Right forelimb (tissue), 1 donor: ENCODE measurements at places on chromosomes 11 and 22.

DNA sequence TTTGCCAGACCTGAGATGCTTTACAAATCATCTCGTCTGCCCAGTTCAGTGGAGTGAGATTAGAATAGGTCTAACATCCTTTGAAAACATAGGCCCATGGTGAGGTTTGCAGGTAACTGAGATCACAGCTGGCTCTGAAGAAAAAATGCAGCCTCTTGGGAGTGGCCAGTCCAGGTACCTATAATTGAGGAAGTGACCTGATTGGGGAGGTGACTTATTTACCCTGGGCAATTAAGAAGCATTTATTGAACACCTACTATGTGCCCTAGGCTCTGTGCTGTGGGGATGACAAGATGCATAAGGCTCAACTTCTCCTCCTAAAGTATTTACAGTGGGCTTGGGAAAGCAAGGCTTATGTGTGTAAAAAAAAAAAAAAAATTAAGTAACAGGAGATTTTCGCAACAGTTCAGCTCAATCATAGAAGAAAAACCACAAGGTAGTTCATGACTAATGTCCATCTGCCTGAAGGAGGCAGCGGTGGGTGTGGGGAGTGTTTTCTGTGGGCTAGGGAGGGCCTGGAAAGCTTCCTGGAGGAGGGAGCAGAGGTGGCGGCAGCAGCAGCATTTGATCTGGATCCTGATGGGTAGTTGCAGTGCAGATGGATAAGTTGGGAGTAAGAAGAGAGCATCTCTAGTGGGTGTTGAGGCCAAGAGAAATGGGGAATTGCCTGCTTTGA is 16.1 kb downstream of the MICAL2 start:
- no peak for DNase-seq

DNA sequence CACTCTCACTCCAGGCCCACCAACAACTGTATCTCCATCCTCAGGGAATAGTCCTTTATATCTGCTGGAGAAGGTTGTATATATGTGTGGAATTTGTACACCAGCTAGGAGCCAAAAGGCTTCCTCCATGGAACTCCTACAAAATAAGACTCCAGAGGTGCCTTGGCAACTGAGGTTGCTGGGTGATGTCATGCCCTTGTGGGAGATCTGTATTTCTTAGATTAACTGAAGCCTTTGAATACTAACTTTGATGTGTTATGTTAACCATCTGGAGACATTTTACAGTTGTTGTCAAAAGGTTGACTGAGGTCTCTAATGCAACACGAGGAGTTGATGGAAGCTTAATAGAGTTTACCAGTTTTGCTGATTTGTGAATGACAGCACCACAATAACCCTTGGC is 139.5 kb upstream of the TTC12 start:
- DNase-seq: no peak

GRCh38 chr11:472816-473215 is 22.7 kb downstream of the PTDSS2 start:
- DNase-seq: peak; percentile 18

DNA sequence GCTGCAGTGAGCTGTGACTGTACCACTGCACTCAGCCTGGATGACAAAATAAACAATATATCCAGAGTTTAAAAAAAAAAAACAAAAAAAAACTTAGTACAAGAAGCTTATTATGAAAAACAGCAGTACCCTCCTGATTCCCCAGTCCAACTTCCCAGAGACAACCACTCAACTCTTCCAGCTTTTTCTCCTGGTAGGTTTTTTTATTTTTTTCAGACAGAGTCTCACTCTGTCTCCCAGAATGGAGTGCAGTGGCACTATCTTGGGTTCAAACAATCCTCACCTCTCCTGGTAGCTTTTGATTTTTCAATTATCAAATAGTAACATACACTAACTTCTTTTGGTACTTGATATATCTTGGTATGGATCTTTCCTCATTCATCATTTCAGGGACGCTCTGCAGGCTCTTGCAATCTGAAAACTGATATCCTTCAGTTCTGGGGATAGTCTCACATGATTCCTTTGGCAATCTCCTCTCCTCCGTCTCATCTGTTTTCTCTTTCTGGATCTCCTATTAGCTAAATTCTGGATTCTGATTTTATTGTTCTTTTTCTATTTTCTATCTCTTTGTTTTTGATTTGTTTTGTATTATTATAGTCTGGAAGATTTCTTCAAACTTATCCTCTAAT is 44.9 kb downstream of the ALG9 start:
- DNase-seq: no peak

DNA sequence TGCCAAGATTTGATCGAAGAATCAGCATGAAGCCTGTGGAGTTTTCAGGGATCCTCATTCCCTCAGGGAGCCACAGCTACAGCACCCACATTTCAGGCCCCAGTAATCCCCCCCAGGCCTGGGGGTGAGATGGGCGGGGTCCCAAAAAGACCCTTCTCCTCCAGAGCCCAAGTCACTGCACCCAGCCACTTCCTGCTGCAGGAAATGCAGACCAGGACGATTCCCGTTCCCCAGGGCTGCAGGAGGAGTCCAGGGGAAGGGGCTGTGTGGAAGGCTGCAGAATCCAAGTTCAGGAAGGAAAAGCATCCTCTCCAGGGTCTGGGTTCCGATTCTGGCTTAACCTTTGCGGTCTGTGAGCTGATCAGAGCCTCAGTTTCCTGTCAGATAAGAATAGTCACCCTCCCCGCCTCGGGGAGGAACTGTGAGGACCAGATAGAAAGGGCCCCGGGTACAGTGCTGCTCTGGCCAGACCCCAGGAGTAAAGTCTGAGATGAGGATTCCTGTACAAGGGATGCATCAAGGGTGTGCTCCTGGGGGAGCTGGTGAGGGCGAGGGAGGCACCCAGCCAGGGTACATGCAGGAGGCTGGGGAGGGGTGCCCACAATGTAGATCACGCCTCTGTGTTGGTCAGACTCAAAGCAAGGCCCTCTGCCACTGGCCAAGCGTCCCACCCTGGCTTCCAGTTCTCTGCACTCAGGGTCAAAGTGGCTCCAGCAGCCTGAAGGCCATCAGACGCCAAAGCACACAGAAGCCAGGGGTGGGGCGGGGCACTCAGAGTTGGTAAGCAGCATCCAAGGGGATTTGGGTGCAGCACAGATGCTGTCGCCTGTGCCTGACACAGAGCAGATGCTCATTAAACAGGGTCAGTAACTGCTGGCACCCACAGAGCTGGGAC is 30.1 kb upstream of the TP53I11 start:
- no peak for DNase-seq

DNA sequence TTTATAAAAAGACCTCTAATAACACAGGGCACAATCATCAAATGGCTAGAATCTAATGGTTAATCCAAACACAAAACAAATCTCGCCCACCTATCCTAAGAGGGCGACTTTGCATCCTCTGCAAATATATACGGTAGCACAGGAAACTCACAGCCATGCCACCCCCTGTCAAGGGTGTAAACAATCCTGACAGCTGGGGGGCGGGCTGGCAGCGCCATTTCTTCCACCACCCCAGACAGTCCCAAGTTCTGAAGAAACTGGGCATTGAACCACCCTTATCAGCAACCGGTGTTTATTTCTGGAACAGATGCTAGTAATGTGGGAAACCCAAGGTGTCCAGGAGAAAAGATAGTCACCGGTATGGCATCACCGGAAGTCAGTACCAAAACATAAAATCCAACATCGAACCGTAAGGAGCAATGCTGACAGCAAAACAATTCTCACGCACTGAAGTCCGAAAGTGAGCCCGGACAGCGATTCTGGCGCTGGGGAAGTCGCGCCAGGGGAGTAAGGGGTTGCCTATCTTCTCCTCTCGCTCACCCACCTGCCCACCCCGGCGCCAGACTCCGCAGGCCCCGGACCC is 825 bp downstream of the FBXO3 start:
- no peak for DNase-seq

DNA sequence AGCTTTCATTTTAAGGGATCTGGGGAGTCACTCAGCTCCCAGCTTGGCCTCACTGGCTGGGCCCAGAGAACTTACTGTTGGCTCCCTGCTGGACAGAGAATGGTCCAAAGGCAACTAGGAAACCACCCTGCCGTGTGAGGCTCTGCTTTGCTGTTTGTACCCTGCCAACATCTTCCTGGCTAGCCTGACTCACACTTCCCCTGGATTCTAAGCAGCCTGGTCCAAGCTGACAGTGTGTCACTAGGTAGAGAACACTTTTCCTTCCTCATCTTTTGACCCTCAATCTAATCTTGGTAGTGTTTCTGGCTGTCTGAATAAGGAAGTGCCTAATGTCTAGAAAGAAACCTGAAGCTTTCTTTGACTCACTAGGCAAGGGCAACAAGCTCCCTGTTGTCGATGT is 76.7 kb downstream of the FAR1 start:
- no peak for DNase-seq

DNA sequence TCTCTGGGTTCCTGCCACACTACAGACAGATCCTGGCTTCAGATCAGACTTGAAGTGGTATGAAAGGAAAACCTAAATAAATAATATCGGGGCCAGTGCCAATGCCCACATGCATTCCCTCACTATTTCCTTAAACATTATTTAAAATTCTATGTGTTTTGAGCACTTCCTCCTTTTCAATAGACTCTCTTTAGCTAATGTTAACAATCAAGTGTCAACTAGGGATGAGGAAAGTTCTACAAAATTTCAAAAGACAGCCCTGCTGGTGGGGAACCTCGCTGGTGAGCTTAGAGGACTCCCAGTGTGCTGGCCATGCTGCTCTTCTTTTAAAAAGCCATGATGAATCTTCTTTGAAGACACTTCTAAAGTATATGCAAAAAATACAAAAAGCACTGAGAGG is 87.5 kb downstream of the ENTHD1 start:
- no peak for DNase-seq

DNA sequence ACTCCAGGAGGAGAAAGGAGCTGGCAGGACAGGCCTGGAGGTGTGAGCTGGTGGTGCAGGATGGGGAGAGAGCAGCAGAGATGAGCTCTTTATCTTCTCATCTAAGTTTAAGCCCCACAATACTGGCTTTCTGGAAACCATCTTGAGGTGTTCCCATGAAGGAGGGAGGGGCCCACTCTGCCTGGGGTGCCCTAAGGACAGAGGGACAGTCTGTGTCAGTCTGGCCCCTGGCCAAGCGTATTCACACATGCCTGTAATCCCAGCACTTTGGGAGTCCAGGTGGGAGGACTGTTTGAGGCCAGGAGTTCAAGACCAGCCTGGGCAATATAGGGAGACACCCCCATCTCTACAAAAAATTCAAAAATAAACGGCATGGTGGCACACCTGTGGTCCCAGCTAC is 8.9 kb downstream of the SERHL2 start:
- no peak for DNase-seq

- DNase-seq: no peak
Measured at GRCh38 chr11:95344932-95345642, 114.1 kb upstream of the SESN3 start.

- no peak for DNase-seq
Measured at GRCh38 chr11:86891036-86891435, 64.2 kb downstream of the FZD4 start.

DNA sequence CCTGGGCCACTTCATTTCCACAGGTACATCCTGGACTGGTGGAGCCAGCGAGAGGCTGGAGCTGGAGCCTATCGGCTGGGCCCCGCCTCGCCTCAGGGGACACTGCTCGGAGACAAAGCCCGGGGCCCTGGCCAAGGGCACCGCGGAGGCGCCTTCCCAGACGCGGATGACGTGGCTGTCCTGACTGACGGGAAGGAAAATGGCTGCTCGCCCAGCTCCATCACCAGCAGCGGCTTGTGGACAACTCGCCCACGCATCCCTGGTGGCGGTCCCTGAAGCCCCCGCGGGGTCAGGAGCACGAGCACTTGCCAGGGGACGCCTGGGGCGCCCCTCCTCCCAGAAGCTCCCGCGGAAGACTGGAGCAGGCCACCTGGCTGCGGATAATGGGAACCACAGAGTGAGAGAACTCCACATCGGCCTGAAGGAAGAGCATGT is 49.6 kb downstream of the CECR2 start:
- DNase-seq: no peak

DNA sequence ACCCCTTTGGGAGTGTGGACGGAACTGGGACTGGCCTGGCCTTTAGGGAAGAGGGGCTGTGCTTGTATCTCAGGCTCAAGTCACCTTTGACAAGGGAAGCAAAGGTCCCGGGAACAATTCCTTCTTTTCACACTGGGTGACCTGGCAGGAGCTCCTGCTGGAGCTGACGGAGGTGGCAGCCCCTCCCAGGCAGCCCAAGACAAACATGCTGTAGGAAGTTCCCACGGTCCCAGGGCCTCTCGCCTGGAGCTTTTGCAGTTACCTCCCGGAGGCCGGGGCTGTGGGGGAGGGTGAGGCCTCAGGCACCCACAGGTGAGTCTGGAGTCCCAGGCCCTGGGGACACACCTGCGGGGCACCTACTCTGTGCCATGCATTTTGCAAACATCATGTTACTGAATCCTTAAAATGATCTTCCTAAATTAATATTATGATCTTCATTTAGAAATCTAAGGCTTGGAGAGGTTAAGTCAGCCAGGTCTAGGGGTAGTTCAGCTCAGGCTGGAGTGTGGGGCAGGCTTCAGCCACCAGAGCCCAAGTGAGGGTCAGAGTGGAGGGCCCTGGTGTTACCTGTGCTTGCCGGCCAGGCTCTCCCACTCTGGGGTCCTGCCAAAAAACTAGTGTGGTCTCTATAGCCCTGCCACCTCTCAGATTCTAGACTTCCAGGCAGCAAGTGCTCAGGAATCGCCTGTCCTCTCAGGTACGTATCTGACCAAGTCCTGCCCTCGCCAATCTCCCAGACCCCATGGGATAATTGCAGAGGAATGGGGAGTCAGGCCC is 15.7 kb upstream of the MYEOV start:
- DNase-seq: no peak

- DNase-seq: peak; percentile 79
Measured at GRCh38 chr22:48576333-48577013, 1251.2 kb downstream of the BRD1 start.
